ENCODE measurements at places on chromosomes 1 and 21. TPM values are rescaled to one million over a fixed set of nuclear protein-coding genes. Genes with fewer than 3 reads are reported as not detected.

Gene TINAGL1
- 17.2 TPM for total RNA-seq

Gene OR6F1
- total RNA-seq, result not detected

Gene FAM163A
- under 0.01 TPM for total RNA-seq

Gene WDR64
- not detected for total RNA-seq

Gene ICOSLG
- 2.6 TPM for total RNA-seq

Gene NENF
- 88.2 TPM for total RNA-seq

Gene OR6K6
- total RNA-seq, result not detected

Gene CSTB
- 6.3 TPM for total RNA-seq

Measured in skeletal muscle tissue (tissue), 5 donors.